Suprapubic skin (tissue), 4 donors: ENCODE measurements at places on chromosomes 2 and 18. TPM values are rescaled to one million over a fixed set of nuclear protein-coding genes. Genes with fewer than 3 reads are reported as not detected.

The IMP4 gene
- total RNA-seq = 96.9 TPM

The DTNB gene
- total RNA-seq = 40.1 TPM

The ACOXL gene
- total RNA-seq = not detected

The NYAP2 gene
- total RNA-seq = not detected

The DES gene
- total RNA-seq = 30.2 TPM

The INPP5D gene
- 14.5 TPM for total RNA-seq

The ATOH8 gene
- total RNA-seq = 25.1 TPM

The PIK3C3 gene
- 34.4 TPM for total RNA-seq

The FNDC4 gene
- 5.1 TPM for total RNA-seq

The ZNF396 gene
- 2.5 TPM for total RNA-seq

DNA sequence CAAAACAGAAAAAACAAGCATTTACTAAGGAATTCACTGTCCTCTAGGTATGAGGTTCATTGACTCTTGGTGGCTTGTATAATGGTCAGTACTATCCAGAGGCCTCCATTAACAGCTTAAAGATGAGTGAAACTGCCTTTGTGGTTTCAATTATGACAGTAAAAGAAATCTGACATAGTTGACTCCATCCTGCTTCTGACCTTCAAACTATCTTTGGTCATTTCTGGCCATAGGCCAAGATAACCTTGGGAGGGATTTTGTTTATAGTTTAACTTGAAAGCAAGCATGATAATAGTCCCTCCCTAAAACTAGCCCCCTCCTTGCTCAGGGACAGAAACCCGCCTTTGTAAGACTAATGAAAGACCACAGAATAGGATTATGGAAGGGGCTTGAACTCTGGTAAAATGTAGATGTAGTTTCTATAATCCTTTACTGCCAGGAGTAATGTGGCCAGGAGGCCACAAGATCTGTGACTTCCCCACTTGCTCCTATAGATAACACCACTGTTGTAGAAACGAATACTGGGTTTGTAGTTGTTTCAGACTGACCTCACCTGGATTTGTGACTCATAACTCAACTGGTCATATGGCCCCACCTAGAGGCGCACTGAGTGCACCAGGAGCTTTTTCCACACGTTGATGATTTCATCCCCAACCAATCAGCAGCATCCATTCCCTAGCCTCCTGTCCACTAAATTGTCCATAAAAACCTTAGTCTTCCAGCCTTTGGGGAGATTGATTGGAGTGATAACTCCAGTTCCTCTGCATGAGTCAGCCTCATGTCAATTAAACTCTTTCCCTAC, 8.6 kb upstream of the PLEKHM3 start:
- no peak for DNase-seq

GRCh38 chr2:241148891-241149674, at the start of gene PASK:
PASK (minus strand) TSS chr2:241149472; CDS start chr2:241143032, 6,440 bp downstream.
- peak; percentile 96 for DNase-seq

DNA sequence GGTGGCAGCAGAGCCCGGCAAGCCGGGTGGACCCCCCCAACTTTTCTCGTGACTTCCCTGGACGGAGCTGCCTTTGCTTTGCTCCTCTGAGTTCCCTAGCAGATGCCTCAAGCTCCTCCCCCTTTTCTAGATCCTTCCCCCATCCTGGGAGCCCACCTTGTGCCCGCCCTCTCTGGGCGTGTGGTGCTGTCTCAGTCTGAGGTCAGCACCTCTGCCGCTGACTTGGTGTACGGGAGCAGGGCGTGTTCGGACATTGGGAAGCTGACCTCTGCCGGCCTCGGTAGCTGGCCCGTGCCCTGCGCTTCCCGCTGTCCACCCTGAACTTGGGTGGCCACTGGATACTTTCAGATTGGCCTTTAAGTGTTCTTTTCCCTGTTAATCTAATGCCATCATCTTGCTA, 19.6 kb upstream of the ESPNL start:
- no peak for DNase-seq

GRCh38 chr18:45837283-45838070, 12.0 kb downstream of the SIGLEC15 start:
- no peak for DNase-seq

DNA sequence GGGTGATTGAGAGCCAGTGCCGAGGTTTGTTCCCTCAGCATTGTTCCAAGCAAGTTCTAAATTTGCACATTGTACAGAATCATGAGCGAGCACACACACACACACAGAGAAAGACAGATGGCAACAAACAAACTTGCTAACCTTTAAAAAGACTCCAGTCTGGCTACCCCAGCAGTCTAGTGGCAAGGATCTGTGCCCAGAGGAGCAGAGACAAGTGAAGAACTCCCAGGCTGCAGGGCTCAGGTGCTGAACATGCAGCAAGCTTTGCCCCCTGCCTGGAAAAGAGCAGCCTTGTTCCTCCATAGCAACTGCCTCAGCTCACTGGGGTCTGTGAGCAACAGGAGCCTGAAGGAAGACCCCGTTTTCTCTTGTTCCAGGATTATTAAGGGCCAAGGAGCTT, 169.2 kb upstream of the CCDC68 start:
- DNase-seq = no peak

DNA sequence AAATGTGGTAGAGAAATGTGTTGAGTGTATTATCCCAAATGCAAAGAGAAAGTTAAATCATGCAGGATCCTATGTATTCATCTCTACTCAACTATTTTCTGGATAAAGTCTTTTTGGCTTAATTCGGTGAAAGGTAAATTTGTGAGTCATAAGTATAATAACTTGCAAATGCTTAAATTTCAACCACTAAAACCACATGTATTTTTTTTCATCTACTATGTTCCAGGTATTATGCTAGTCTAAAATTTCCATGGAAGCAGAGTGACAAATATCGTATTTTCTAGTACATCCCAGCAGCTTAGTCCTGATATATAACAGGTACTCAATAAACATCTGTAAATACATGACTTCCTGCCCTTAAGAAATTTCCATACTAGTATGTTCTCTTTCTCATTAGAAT, 6.2 kb downstream of the ALS2 start:
- DNase-seq = no peak

DNA sequence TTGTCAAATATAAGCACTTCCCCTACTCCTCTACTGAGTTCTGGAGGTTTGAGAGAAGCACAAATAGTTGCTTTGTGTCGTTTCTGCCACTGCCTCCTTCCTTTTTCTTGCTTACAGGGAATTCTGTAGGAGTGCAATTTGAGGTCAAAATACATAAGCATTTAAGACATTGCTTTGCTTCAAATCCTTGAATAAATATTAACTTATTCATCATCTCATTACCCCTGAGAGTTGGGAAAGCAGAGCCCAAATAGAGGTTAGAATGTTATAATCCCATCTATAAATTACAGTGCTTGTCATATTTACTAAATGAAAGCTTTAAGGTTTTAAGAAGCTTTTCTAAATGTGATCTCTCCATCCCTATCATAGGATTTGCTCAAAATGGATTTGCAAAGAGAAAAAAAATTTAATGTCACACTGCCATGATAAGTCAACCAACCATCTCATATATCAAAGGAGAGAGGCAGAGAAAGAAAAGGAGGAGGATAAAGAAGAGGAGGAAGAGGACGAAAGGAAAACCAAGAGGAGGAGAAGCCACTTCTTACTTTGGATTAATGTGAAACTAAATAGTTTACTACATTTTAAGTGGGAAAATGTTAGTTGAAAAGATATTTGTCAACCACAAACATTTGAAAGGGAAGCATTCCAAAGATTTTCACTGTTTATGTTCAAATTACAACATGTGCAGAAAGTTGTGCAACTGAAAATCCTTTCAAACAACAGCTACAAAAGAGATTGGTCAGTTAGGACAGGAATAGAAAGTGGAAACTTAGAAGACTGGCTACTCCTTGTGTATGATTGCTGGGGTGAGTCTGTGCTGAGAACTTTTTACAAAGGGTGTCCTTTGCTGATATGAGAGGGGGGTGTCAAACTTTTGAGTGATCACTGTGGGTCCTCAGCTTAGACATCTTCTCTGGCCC, 277.3 kb upstream of the FN1 start:
- no peak for DNase-seq

GRCh38 chr2:176652300-176653182, 383.3 kb downstream of the MTX2 start:
- DNase-seq = no peak

GRCh38 chr2:61090386-61090921, 24.8 kb downstream of the SANBR start:
- DNase-seq = no peak

DNA sequence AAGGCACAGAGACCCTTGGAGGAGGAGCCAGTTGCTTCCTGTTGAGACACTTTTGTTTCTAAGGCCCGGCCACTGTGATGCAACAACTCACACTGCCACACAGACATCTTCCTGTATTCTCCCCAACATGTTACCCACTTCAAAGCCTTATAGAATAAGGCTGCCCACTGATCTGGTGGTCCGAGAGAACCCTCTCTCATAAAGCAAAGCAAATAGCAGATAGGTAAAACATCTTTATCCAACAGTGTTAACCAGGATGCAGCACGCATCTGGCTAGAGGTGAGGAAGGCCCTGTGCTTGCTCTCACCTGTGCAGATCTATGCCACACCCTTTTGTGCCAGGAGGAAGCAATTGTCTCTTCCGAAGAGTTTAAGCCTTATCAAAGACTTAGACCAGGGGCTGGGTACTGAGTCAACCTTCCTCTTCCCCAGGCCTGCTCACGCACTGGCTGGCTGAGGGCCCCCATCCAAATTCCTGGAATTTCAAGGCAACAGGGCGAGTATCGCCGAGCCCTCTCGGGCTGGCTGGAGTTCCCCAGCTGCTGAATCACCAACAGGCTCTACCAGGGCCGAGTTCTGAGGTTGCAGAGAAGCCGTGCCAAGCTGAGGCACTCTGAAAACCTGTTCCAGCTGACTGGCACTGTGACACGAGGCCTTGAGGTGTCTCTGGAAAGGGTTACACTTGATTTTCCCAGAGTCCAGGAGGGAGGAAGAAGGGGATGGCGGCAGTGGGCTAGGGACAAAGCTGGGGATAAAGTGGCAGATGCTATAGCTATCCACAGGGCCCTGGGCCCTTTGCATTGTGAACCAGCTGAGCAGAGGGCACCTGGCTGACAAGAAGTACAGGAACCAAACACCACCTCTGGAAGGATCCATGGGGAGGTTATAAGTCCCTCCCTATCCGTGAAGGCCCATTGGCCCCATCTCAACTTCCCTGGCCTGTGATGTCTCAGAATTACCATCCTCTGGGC, 29.3 kb downstream of the TGFA start:
- DNase-seq = no peak

DNA sequence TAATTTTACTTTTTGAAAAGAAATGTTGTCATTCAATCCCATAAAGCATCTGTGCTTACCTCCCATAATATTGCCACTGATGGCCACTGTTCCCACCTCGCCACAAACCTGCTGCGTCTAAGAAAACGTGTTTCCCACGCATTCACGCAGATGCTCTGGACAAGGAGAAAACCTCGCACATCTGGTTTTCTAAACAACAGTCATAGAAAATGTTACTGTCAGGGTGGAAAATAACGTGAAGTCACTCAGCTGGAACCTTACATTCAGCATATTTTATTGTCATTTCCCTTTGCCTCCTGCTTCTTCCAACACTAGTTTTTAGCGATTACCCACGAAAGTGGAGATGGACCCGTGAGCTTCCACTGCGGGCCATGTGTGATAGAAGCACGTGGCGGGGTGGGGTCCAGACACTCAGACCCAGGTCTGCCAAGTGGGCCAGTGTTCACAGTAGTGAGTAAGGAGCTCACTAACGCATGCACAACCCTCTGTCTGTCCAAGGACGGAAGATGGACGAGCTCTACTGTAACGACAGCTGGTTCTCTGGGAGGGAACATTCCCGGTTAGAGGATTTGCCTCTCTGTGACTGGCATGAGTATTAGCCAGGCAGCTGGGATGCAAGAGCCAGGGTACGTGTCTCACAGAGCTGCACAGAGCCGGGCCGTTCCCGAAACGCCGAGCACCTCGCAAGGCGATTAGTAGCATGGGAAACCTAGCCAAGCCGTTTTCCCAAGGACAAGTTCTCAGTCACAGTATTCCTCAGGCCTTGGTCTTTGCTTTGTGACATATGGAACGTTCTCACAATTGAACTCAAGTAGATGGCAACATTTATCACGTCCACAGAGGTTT, 94.5 kb downstream of the MTCL1 start:
- no peak for DNase-seq

DNA sequence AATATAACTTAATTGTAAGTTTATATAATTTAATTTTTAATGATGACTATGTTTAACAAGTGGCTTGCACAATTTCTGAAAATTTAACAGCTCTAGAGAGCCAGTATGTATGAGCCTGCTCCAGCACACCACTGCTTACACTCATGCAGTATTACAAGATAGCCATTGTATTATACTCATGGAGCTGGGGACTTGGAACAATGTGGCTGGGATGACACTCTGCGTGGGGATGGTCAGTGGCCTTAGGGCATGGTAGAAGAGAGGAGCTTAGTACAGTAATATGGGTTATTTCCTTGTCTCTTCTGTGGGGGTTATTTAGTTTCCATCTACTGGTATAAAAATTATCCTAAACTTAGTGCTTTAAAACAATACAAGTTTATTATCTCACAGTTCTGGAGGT, 105.1 kb upstream of the STON1 start:
- DNase-seq = no peak

- no peak for DNase-seq
Observed at GRCh38 chr2:190050001-190050400, 12.5 kb downstream of the MSTN start.

- DNase-seq = no peak
Observed at GRCh38 chr2:202102425-202103000, 29.5 kb downstream of the KIAA2012 start.

DNA sequence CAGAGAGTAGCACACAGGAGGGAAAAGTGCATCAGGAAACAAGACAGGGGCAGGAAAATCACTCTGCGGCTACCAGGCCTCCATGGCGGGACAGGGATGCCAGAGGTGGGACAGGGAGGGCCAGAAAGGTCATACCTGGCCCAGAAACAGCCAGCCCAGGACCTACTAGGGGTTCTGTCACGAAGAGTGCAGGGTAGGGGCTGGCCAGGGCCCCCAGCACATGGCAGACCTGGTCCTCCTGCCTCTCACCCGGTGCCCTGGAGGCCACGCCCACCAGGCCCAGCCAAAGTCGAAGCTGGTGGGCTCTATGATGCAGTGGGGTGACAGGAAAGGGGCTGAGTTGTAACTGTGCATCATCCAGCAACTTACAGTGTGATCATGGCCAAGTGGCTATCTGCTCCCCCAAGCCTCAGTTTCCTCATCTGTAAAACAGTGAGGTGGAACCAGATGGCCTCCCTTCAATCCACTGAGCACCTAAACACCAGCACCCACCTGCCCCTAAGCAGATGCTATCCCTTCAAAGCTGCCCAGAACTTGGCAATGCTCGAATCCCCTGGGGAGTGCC, 10.6 kb downstream of the CYP26B1 start:
- DNase-seq = peak; percentile 60

- DNase-seq = no peak
Observed at GRCh38 chr2:146374505-146374904, 1470.3 kb upstream of the ACVR2A start.

- DNase-seq = no peak
Observed at GRCh38 chr2:180742801-180743200, 237.6 kb upstream of the UBE2E3 start.
